ENCODE measurements at places on chromosomes 6 and 20.

- DNase-seq = no peak
Measured at GRCh38 chr20:48723308-48724264, 104.2 kb downstream of the PREX1 start.

DNA sequence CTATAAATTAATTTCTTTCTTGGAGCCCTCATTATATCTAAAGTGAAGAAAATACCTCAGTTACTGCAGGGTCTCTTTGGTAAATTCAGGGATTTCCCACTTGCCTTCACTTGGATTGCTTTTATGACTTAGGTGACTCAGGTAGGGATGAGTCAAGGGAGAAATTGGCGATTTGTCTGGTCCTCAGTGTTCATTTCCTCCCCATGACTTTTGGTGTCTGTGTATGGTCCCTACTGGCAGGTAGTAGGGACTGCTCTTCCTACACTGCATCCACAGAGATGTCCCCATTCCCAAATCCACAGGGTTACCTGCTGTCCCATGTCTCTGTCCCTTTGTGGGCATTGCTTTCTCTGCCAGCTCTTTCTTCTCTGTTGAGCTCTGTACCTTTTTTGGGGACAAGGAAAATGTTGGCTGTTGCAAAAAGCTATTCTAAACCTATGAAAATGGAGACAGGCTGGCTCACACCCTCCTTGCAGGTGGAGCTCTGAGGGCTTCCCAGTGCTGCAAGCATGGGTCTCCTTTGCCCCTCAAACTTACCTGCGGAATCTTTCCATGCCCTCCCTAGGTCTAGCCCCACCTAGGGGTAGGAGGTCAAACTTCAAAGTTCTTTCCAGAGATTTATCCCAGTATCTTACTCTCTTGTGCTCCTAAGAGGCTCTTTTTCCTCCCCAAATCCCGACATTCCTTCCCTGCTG, 211.9 kb downstream of the ZNF217 start:
- no peak for DNase-seq

GRCh38 chr6:137659871-137660270, 165.7 kb upstream of the OLIG3 start:
- DNase-seq = no peak

DNA sequence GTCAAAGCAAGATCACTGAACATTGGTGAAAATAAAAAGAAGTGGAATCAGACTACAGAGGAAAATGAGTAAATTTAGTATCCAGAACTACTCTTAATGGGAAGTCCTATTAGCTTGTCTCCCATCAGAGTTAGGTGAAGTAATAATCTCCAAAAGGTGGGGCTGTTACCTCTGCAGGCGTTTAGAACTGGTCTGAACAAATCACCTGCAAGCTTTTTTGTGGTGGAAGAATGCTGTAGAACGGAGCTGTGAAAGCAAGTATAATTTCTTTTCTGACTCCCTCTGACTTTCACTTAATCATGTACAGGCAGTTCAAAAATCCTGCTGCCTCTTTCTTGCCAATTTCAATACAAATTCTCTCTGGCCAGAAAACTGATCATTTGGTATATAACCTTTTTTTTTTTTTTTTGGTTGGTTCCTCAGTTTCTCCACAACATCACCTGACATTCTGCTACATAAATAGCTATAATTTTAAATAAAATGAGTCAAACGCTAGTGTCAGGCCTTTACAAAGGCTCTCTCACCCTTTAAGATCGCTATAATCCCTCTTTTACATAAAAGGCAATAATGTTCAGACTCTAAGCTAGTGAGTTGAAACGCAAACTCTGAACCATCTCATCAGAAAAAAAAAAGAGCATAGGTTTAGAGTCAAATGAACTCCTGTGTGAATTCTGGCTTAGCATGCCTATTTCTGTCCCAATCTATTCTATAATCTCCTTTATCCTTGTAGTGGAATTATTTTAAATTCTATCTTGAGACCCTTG, 38.8 kb downstream of the CITED2 start:
- DNase-seq = no peak

- no peak for DNase-seq
Measured at GRCh38 chr6:143092768-143093167, 32.1 kb downstream of the AIG1 start.

DNA sequence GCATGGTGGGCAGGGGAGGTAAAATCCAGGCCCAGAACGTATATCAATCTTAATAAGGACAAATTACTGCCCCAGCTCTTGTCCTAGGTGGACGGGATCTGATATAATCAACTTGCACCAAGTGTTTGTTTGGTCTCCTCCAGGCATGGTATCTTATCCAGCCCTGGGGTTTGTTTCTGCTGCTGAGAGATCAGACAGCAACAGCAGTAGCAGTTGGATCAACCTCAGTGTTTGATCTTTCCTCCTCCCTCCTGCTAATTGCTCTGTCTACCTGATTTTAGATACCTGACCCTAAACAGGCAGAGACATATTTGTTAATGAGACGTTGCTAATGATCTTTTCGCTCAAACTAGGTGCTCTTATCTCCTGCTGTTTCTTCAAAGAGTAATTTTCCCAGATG, 100.4 kb upstream of the BACH2 start:
- DNase-seq = no peak

GRCh38 chr6:143843677-143843999, 500 bp downstream of the LTV1 start:
- no peak for DNase-seq

DNA sequence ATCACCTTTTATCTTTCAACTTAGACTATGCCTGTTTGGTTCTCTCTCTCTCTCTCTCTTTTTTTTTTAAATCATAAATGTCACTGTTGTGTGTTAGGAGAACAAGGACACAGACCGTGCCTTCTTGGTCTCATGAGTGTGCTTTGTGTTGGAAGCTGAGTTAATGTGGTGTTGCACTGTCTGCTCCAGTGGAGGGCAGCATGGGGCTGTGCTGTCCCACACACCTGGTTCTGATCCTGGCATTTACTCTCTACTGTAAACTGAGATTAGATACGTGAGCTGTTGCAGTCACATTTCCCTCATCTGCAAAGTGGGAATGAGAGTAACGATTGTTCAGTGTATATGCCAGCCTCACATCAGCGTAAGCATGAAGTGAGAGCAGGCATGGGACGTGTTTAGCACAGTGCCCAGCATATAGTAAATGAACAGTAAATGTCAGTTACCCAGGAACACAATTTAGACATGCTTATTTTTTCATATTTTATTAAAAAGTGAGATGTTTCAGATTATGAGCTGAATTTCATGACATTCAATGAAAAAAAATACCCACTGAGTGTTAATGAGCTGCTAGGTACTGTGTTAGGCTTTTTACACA, 161.1 kb downstream of the FARS2 start:
- no peak for DNase-seq

DNA sequence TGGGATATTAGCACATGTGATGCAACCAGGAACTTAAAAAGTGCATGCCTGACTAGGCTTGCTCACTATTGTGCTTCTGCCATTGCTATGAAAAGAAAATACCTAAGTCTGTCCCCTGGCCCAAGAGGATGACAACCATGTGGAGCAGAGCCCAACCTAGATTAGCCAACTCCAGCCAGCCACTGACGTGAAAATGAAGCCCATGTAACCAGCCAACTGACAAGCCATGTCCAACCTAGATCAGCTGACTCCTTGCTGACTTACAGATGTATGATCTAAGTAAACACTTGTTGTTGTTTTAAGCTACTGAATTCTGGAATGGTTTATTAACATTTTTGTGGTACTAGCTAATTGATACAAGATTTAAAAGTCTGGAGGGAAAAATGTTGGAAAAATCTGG, 47.5 kb downstream of the PIGU start:
- no peak for DNase-seq

DNA sequence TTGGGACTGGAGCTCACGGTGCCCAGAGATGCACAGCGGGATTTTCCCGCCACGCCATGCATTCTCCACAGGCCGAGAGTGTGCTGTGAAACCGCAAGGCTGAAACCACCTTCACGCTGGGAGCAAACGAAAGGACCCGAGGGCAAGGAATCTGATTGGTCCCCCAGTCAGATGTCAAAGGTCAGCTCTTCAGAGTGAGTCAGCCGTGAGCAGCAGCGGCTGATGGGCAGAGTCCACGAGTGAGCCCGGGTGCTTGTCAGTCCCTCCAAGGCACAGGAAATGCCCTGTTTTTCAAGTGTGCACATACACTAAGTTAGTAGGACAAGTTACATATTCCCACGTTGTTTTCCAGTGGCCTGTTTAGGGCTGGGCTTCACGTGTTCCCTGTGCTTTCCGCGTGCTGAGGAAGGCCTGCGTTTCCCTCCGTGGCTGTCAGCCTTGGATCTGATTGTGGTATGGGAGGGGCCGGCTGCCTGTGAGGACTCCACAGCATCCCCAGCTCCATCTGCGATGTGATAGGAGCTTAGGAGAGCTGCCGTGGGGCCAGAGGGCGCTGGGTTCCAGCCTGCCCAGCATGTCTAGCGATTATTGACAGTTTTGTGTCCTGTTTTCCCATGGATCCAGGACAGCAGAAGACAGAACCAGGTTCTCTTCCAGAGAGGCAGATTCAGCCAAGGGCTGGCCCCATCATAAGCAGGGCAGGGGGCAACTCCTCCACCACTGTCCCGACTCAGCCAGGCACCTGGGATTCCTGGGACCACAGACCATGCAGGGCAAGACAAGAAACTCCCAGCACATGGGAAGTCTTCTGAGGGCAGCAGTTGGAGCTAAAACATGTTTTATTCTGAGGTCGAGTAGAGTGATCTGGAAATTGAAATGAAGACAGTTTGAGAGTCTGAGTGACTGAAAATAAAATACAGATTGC, 38.2 kb upstream of the FRMD1 start:
- DNase-seq = no peak

DNA sequence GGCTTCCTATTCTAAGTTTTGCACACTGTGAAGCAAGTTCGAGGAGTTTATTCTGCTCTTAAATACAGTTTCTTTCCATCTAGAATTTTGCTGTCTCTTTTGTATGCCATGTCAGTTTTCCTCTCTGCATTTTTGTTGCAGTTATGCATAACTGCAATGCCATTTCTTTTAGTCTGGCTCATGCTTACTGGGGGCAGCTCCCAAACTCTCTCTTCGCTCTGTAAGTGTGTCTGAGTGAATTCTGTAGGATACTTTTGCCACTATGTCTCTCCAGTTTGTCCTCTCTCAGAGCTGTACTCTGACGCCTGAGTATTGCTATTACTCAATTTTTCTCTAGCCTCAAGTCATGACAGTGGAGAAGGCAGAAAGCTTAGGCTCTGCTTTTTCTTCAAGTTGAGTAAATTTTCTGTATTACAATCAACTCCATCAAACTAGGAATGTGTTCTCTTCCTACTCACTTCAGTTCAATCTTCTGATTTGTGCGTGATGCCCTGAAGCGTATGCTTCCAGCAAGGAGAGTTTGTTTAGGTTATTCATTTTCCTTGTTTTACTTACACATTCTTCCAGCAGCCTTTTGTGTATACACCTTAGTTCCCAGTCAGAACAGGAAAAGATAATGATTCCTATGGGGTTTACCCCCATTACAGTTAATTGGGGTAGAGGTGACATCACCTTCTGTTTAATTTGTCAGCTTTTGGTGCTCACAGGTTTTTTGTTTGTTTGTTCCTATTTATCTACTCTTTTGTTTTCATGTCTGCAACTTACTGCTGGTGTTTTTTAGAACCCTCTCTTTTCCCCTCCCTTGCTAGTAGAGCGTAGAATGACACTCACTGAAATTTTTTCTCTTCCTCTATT, 430.9 kb downstream of the BCKDHB start:
- no peak for DNase-seq

- peak; percentile 9 for DNase-seq
Measured at GRCh38 chr6:13355043-13355945, 27.0 kb upstream of the TBC1D7 start.

DNA sequence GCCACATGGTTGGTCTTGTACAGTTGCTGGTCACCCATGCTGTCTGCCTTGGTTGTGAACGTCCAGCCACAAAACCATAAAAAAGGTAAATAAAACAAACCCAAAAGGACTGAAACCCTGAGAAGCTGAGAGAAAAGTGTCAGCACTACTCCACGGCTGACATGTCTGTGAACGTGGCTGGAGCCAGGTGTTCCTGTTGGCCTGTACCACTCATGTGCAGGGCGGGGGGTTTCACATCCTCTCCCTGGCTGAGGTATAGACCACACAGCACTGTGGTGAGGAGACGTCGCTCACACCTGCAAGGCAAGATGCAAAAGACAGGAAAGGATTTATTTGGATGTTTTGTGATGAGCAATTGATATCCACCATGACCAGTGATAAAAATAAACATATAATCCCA, 51.9 kb upstream of the MRPS10 start:
- no peak for DNase-seq

GRCh38 chr20:36336954-36337704, 31.0 kb downstream of the DLGAP4 start:
- DNase-seq = no peak

DNA sequence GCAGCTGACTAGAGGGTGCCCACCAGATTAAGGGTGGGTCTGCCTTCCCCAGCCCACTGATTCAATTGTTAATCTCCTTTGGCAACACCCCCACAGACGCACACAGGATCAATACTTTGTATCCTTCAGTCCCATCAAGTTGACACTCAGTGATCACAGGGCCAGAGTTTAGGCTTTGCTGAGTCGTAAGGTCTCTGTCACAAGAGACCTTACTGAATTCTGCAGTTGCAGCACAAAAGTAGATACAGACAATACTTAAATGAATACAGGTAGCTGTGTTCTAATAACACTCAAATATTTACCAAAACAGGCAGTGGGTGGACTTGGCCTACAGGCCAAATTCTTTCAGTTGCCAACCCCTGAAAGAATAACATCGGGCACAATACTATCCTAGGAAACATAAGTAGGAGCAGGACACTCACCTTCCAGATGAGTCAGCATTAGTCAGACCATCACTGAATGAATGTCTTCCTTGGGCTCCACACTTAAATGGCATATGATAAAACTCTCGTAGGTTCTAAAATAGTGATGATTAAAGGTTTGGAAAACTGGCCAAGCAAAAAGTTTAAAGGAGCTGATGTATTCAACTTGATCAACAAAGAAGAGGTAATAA, 190.0 kb downstream of the UBE3D start:
- DNase-seq = no peak

DNA sequence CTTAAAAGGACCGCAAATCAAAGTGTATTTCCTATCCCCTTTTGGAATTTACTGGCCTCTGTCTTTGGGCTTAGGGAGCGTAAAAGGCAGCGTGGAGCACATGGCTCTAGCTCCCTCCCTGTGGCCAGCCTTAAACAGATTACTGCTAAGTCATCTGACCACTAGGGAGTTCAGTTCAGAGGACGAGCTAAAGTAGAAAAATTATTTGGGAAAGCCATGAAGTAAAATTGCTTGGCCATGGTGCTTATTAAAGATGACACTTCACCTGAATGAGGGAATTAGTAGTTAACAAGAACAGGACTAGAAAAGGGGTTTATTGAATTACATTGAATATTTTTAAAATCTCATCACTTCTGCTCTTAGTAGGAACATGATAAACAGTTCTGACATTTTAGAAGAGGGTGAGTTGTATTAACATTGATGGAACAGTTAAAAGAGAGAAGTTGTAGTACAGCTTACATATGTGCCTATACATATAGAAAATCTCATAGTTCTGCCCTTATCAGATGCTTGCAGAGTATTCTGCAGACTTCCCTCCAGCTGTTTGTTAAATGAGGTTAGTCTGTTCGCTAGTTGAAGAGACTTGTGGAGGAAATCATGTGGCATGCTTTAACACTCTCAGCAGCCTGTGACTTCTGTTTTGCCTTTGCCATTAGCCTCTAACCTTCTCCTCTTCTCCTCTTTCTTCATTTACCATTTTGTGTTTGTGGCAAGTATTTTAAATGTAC, 31.2 kb upstream of the MAPK13 start:
- no peak for DNase-seq

GRCh38 chr6:107102414-107102805, 12.9 kb downstream of the BEND3 start:
- DNase-seq = peak; percentile 91

GRCh38 chr6:5547556-5547955, 286.2 kb downstream of the FARS2 start:
- no peak for DNase-seq

Data from DMS 273 treated with DMSO at 0.1 percent for 48 hours (cell line).